Adipocyte (in vitro differentiated cells): ENCODE measurements at places on chromosomes 13 and 19.

DNA sequence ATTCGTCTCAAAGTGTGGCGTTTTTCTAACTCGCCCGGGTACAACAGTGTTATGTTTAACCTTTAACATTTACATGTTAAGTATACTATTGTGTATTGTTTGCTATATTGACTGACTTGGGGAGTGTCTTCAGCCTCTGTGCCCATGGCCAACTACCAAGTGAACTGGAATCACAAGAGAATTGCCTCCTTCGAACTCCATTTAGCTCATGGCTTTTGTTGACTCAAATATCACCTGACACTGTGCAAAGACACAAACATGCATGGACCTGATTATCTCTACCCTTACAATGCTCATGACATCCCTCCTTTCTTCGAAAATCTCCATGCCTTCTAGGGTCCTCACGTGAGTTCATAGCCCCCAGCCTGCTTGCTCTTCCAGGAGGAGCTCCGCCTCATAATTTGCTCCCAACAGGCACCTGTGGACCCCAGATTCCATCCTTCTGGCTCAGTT, 704 bp downstream of the ZNF814 start:
- DNase-seq, result peak; percentile 27

DNA sequence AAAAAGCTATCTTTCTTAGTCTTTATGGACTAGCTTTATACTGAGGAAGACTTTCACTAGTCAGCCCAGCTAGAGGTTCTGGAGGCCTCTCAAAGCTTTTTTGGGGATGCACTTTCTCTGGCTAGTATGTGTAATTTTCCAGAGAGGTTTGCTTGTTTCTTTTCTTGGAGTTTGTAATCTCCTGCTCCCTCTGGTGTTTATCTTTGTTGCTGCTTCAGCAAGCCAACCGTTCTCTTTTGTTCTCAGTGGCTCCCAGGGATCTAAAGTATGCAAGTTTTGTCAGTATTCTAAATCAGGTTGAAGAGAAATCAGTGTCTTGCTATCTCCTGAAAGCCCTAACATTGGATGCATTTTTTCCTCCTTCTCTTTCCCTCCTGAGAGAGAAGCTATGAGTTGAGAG, 121.1 kb upstream of the MYO16 start:
- DNase-seq, result peak; percentile 72

GRCh38 chr13:23966691-23967615, 69.7 kb upstream of the C1QTNF9B start:
- peak; percentile 26 for DNase-seq

GRCh38 chr13:20336761-20337160, 104.6 kb upstream of the GJB6 start:
- DNase-seq, result no peak

DNA sequence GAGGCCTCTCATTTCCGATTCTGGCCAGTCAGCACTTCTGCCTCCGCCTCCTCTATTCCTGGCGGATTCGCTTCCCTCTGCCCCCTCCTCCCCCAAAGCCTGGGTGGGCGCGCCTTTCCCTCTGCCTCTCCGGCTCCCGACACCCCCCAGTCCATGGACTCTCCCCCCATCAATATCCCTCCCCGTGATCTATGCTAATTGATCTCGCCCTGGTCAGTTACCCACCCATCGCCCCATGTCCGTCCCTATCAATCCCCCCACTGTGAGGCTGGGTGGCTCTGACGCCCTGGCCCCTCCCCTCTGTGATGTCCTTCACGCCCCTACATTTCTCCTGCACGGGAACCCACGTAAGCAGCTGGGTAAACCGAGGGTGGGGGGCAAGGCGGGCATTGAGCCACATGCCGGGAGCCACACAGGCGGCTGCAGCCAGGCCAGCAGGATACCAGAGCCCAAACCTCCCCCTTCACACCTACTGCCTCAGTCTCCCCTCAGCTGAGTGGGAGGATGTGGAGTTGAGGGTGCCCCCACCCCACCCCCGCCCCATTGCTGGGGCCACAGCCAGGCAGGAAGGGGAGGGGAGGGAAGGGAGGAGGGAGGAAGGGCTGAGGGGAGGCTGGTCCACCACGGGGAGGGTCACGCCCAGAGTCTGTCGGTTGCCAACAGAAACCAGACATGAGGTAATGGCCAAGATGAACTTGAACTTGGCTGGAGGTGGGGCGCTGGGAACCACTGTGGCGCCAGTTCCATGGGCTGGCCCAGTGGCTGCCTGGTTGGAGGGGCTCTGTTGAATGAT, 21.0 kb downstream of the SMIM24 start:
- DNase-seq, result peak; percentile 84

DNA sequence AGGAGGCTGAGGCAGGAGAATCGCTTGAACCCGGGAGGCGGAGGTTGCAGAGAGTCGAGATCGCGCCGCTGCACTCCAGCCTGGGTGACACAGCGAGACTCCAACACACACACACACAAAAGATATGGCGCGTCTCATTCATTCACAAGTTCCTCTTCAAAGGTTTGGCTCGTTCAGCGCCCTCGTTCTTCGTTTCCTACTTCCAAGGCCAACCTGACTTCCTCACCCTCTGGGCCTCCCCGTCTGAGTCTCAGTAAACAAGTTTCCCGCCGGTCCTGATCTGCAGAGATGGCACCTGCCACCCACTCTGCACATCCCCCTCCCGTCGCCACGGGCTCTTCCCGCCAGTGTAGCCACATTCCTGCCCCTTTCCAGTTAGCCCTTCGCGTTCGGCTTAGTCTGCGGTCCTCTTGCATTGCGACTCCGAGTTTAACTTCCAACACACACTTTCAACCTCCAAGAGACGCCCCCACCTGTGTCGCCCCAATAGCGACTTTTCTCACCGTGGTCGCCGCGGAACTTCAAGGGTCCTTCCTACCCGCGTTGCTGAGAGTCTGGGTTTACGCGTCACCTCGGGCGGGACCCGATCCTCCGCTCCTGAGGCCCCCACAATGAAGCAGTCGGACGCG, 1.3 kb upstream of the BSG start:
- DNase-seq, result no peak

GRCh38 chr19:14381689-14382474, 638 bp downstream of the ADGRE5 start:
- DNase-seq, result no peak

DNA sequence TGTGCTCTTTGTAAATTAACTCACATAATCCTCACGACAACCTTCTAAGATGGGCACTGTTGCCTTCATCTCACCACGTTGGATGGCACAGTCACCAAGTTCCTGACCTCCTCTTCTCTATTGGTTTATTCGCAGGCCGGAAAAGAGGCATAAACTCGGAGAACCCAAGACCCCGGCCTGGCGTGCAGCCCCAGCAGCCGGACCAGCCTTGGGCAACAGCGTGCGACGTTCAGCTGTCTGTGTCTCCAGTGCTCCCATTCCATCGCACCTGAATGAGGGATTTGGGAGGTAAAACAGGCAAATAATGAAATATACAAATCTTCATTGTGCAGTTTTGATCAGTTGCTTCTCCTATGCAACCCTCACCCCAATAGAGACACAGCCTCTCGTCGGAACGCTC, 34.5 kb upstream of the GAS6 start:
- no peak for DNase-seq

DNA sequence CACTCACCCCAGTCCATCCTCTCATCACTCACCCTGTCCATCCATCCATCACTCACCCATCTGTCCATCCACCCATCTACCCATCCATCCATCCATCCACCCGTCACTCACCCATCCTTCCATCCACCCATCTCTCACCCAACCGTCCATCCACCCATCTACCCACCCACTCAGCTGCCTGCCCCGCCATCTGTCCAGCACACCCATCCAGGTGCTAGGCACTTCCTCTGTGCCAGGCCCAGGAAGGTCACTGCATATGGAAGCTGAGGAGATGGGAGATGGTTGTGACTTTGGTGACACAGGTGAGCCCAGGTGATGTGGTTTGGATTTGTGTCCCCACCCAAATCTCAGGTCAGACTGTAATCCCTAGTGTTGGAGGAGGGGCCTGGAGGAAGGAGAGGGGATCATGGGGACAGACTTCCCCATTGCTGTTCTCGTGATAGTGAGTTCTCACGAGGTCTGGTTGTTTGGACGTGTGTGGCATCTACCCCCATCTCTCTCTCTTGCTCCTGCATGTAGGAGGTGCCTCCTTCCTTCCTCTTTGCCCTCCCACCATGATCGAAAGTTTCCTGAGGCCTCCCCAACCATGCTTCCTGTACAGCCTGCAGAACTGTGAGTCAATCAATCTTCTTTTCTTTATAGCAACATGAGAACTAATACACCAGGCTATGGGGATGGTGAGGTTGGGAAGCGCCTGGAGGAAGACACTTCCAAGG, 15.9 kb upstream of the C13orf46 start:
- no peak for DNase-seq

GRCh38 chr13:107778094-107778493, 437.2 kb downstream of the LIG4 start:
- no peak for DNase-seq

GRCh38 chr13:22897571-22898314, 283.0 kb upstream of the SGCG start:
- DNase-seq, result no peak

DNA sequence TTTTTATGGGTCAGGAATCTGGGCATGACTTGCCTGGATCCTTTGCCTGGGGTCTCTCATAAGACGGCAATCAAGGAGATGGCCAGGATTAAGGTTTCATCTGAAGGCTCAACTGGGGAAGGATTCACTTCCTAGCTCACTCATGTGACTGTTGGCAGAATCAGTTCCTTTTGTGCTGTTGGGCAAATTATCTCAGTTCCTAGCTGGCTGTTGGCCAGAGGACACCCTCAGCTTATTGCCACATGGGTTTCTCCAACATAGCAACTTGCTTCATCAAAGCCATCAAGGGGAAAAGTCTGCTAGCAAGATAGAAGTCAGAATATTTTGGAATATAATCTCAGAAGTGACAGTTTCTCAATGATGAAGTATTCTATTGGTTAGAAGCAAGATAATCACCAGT, 12.2 kb upstream of the EVI5L start:
- DNase-seq, result no peak

GRCh38 chr19:44512326-44513298, 12.3 kb upstream of the ZNF180 start:
- DNase-seq, result peak; percentile 49

DNA sequence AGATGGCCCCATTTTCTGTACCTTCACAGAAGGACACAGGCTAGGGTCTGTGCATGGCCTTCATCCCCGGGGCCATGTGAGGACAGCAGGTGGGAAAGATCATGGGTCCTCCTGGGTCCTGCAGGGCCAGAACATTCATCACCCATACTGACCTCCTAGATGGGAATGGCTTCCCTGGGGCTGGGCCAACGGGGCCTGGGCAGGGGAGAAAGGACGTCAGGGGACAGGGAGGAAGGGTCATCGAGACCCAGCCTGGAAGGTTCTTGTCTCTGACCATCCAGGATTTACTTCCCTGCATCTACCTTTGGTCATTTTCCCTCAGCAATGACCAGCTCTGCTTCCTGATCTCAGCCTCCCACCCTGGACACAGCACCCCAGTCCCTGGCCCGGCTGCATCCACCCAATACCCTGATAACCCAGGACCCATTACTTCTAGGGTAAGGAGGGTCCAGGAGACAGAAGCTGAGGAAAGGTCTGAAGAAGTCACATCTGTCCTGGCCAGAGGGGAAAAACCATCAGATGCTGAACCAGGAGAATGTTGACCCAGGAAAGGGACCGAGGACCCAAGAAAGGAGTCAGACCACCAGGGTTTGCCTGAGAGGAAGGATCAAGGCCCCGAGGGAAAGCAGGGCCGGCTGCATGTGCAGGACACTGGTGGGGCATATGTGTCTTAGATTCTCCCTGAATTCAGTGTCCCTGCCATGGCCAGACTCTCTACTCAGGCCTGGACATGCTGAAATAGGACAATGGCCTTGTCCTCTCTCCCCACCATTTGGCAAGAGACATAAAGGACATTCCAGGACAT, 7.0 kb upstream of the CEACAM7 start:
- DNase-seq, result no peak

GRCh38 chr13:22648320-22648801, 532.4 kb upstream of the SGCG start:
- no peak for DNase-seq

DNA sequence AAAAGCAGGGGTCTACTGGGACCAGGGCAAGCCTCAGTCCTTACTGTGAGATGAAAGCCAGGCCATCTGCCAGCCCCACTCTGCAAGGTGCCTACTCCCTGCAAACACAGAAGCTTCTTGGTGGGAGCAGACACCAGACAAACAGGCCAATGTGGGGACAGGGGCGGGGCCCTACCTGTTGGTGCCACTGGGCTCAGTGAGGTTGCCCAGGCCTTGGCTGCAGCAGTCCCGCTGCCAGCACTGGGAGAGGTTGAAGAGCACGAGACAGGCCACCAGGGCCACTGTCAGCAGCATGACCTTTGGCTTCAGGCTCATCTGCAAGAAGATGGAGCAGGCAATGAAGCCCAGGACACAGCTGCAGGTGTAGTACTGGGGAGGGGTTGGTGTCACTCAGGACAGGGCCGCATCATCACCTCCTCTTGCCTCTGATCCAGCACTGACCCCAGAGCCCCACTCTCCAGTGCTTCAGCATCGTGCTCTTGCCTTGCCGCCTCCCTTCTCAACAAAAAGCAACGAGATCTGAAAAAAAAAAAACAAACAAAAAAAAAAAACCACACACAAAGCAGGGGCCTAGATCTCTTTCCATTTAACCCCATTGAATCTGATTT, 72.6 kb downstream of the NBEA start:
- DNase-seq, result no peak

DNA sequence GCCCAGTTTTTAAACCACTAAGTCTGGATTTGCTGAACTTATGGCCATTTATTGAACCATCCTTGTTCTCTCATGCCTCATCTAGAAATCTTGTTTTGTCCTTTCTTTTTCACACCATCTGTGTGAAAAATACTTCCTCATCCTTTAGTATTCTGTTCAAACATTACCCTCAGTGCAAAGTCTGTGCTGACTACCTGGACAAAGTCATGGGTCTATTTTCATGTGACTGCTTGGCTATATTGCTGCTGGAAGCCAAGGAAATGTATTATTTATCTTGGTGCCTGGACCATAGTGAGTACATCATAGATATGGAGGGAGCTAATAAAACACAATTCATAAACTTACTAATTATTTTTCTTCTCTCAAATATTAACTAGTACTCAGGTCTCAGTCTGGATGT, 312.5 kb downstream of the OXGR1 start:
- DNase-seq, result no peak

- no peak for DNase-seq
These were observed 9.8 kb downstream of the CBY2 start for GRCh38 chr13:45711951-45712350.

GRCh38 chr13:33710924-33711323, 107.0 kb upstream of the RFC3 start:
- DNase-seq, result no peak

DNA sequence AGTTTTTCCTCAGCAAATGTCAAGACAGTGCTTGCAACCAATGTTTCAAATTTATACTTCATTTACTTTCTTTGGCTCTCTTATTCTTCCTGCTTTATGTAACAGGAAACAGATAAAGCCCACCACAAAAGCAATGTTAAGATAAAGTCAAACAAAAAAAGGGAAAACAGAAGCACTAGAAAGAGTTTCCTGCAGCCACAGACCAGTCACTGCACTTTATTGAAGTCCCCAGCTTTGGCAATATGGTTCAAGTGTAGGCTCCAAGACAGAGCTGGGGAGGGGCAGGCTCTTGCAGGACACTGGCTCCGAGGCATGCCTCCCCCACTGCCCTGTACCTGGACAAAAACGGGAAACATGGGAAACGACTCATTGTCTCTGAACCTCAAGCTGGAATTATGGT, 15.3 kb upstream of the CDC16 start:
- DNase-seq, result no peak

GRCh38 chr19:52397310-52398080, at the start of gene ZNF528:
TSS of gene ZNF528 (plus strand) at chr19:52397849. CDS start at chr19:52402014, 4,165 bp downstream.
- peak; percentile 99 for DNase-seq
